ENCODE measurements at places on chromosomes 13 and 19. TPM values are rescaled to one million over a fixed set of nuclear protein-coding genes. Genes with fewer than 3 reads are reported as not detected.

The KLK13 gene
- 0.94 TPM for total RNA-seq

The TMEM59L gene
- total RNA-seq, result not detected

The CYP2S1 gene
- total RNA-seq, result 7.8 TPM

The OLFM4 gene
- not detected for total RNA-seq

The LILRB2 gene
- total RNA-seq, result not detected

The SELENOV gene
- not detected for total RNA-seq

The CEBPG gene
- total RNA-seq, result 34.1 TPM

The TSSK6 gene
- total RNA-seq, result 0.34 TPM

The RAB3A gene
- 0.19 TPM for total RNA-seq

The RB1 gene
- total RNA-seq, result 23.0 TPM

The CCL25 gene
- not detected for total RNA-seq

The MOB3A gene
- 44.3 TPM for total RNA-seq

The LYPD5 gene
- total RNA-seq, result 4.1 TPM

All from hair follicular keratinocyte (primary cell).